ENCODE measurements at places on chromosomes 4 and X. TPM values are rescaled to one million over a fixed set of nuclear protein-coding genes. Genes with fewer than 3 reads are reported as not detected.

Gene HMX1
- total RNA-seq, result not detected

Gene CXCL11
- total RNA-seq, result not detected

Gene REPS2
- total RNA-seq, result 3.7 TPM

Gene ADH1C
- not detected for total RNA-seq

DNA sequence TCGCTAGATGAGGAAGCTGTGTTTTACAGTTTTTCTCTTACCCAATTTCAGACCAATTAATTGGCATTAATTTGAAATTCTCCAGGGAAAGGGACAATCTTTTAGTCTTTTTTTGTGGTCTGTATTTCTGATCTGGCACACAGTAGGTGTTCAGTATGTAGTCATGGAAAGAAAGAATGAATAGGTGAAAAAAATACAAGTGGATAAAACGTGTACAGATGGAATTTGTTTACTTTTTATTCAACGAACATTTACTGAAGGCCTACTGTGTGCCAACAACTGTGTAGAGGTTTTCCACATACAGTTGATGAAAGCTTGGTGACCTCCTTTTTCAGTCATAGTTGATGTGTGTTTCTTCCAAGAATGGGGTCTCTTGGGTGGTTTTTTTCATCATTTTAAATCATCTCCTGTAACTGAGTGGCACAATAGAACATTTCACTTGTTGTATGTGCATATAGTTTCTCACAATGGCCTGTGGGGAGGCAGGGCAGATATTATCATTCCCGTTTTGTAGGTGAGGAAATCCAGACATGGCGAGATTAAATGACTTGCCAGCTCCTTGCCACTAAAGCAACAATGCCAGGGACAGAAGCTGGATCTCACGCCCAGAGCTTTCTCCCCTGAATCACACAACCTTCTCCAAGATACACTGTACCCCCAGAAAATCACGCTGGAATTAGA, 102.4 kb downstream of the CEP135 start:
- no peak for DNase-seq

DNA sequence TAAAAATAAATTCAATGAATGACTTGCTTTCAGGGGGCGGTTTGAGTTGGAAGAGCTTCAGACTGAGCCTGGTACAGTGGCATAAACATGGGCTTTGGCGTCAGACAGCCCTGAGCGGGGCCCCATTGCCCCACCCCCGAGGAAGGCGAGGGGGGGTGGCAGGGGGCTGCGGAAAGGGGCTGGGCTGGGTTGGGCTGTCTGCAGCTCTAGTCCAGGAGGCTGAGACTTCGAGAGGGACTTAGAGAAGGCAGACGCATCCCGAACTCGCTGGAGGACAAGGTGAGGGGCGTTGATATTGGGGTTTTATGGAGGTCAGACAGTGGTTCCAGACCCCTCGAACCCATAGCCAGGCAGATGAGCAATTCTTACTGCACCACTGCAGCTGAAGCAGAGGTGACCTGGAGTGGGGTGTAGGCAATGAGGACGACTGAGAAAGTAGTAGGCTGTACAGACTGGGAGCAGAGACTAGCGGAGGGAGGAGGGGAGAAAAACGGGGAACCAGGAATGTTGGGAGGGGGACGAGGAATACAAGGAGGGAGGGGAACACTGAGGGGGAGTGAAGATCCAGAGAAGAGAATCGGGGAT, at the start of gene MAGED2:
Gene MAGED2, plus strand, starts transcription at position 222 of the 585 bp plus-strand sequence. CDS start 1,587 bp downstream, outside the sequence.
- DNase-seq, result no peak

DNA sequence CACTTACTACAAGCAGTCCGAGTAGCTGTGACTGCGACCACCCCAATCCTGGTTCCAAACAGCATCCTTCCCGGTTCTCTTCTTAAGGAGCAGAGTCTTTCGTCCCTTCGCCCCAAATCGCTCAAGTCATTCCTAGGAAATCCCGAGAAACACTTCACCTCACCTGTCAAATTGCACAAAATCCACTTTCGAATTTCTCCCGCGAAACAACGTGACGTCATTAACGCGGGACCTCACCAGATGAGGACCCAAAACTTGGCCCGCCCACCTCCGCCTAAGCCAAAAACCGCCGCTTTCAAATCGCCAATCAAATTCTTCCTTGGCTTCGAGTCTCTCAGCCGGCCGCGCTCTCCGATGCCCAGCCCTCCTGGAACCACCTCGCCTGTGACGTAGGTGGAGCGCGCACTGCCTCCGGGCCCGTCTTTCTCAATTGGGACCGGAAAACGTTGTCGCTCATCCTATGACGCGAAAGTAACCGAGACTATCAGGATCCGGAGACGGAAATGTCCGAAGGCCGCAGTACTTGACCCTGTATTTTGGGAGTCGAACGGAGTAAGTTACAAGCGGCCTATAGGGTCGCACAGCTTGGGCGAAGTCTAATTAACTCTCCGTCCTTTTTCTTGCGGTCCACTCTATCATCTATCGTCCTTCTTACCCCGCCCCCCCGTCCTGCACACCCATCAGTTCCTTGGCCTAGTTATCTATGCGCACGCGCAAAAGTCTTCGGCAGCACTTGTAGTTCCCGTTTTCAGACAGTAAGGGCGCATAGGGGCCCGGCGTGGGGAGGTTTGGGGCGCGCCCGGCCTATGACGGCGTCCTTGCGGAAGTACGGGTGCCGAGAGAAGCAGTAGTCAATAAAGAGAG, at the start of the genes LARP7 and ZGRF1:
Gene LARP7, plus strand, starts transcription at position 456 of the 864 bp plus-strand sequence. CDS start 7,527 bp downstream, outside the sequence.
Gene ZGRF1, minus strand, starts transcription at position 222 of the 864 bp plus-strand sequence. CDS start 3,733 bp downstream, outside the sequence.
- peak; percentile 99 for DNase-seq

DNA sequence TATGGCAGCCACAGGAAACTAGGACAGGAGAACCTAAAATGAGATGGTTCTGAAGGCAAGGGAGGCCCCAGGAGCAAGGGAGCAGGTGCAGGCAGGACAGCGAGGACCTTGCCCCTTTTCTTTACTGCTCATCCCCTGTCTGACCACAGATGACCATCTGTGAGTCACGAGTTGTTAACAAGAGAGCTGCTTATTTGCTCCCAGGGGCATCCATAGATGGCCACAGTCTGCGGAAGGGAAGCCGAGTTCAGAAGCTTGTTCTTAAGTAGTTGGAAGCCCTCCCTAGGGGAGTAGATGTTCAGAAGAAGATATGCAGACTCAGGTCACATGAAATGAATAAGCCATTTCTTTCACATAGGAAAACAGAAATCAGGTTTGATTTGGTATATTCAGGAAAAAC, 69.4 kb downstream of the EVC2 start:
- DNase-seq, result peak; percentile 97

DNA sequence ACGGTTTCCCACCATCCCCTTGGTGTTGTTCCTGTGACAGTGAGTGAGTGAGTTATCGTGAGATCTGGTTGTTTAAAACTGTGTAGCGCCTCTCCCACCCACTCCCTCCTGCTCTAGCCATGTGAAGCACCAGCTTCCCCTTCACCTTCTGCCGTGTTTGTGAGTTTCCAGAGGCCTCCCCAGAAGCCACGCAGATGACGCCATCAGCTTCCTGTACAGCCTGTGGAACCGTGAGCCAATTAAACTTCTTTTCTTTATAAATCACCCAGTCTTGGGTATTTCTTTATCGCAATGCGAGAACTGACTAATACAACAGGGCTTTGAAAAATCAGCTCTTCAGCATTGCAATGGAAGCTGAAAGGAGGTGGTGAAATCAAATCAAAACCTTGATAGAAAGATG, 50.0 kb downstream of the FGFBP1 start:
- no peak for DNase-seq

- no peak for DNase-seq
Observed at GRCh38 chr4:59339631-59340030, 1860.5 kb upstream of the ADGRL3 start.

DNA sequence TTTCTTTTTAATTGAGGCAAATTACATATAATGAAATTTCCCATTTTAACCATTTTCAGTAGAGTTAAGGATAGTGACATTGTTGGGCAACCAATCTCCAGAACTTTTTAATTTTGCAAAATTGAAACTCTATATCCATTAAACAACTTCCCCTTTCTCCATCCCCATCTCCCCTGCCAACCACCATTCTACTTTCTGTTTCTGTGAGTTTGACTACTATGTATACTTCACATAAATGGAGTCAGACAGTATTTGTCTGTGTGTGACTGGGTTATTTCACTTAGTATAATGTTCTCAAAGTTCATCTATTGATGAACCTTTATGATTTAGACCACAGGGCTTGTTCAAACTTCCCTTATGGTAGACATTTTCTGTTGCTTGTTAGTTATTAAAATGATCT, 364.5 kb upstream of the MAD2L1 start:
- DNase-seq, result no peak

DNA sequence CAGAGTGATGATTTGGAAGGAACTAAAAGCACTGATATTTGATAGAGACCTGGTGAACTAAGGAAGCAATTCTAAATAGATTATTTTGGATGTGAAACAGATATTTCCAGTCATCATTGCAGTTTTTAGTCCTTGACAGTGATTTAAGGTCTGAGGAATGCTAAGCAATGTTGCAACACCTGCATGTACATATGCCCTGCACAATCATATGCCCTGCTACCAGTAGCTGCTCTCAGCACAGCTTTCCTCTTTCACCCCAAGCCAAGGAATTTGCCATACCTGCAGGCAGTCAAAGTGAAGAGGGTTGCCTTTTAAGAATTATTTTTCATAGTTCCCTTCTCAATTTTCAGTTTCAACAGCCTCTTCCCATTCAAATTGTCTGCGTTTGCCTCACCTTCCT, 8.7 kb upstream of the FAM47A start:
- no peak for DNase-seq

DNA sequence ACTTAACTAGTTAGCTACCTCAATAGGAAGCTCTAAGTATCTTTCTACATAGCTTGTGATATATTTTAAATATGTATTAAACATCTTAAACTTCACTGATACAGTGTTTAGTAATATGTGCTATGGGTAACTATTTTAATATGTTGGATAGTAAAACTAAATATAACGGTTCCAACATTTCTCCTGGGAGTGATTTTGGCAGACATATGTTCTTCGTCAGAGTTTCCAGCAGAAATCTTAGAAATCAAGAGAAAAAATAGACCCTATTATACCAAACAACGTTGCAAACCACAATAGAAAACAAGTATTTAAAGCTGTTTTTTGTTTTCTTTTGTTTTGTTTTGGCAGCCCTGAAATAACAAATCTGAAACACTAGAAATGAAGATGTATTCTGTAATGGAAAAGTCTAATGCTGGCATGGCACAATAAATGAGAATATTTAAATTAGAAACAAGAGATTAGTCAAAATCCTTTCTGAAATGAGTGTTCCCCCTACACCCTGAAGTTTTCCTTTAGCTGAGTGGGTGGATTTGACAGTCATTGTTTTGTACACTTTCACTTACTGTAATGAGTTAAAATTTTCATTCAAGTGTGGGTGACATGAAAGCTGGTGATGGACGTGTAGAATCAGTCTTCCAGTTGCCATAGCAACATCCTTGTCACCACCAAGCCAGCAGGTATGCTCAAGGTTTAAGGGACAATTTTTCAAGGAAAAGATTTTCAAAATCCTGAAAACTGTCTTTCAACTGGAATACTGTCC, 233.5 kb downstream of the SCFD2 start:
- DNase-seq, result no peak
